ENCODE measurements at places on chromosomes 5 and 9. TPM values are rescaled to one million over a fixed set of nuclear protein-coding genes. Genes with fewer than 3 reads are reported as not detected.

Gene ORM2
- total RNA-seq, result not detected

Gene CCL27
- 0.34 TPM for total RNA-seq

Gene RMND5B
- total RNA-seq, result 36.4 TPM

Gene PCDHGB6
- 4.0 TPM for total RNA-seq

Gene FAM151B
- 2.8 TPM for total RNA-seq

Gene CD180
- total RNA-seq, result not detected

Gene DENND1A
- total RNA-seq, result 9.9 TPM

Gene C9
- not detected for total RNA-seq

Gene GARIN3
- not detected for total RNA-seq

Gene ELAVL2
- total RNA-seq, result 0.57 TPM

Gene LECT2
- total RNA-seq, result not detected

Gene CDKN2B-AS1
- total RNA-seq, result 1.9 TPM

Gene C9orf85
- 21.7 TPM for total RNA-seq

Gene PGM5
- total RNA-seq, result not detected

Gene SLC36A3
- total RNA-seq, result not detected

Gene SCGB3A2
- total RNA-seq, result not detected

Gene MEIKIN
- not detected for total RNA-seq

Gene F2RL2
- total RNA-seq, result not detected

Gene TAF11L9
- not detected for total RNA-seq

Gene FUT7
- total RNA-seq, result not detected

Gene BARHL1
- total RNA-seq, result not detected

Gene KCNN2
- total RNA-seq, result under 0.01 TPM

Gene DNLZ
- total RNA-seq, result 14.0 TPM

Gene IFNA21
- not detected for total RNA-seq

Gene GGTA1
- under 0.01 TPM for total RNA-seq

Gene NXNL2
- total RNA-seq, result under 0.01 TPM

Gene CACNA1B
- total RNA-seq, result not detected

Gene PAIP1
- 144 TPM for total RNA-seq
